ENCODE measurements at places on chromosomes 1 and 21. TPM values are rescaled to one million over a fixed set of nuclear protein-coding genes. Genes with fewer than 3 reads are reported as not detected.

The HUNK gene
- 8.1 TPM for total RNA-seq

The DNAI4 gene
- 81.0 TPM for total RNA-seq

The KRTAP11-1 gene
- not detected for total RNA-seq

The RGS16 gene
- total RNA-seq, result 13.6 TPM

The C1orf226 gene
- 1.8 TPM for total RNA-seq

The GNAT2 gene
- not detected for total RNA-seq

All from diencephalon (tissue), 1 donor.